ENCODE measurements at places on chromosomes 13 and 19.

- DNase-seq, result no peak
Measured at GRCh38 chr19:9171393-9171991, 7.3 kb upstream of the OR7D2 start.

DNA sequence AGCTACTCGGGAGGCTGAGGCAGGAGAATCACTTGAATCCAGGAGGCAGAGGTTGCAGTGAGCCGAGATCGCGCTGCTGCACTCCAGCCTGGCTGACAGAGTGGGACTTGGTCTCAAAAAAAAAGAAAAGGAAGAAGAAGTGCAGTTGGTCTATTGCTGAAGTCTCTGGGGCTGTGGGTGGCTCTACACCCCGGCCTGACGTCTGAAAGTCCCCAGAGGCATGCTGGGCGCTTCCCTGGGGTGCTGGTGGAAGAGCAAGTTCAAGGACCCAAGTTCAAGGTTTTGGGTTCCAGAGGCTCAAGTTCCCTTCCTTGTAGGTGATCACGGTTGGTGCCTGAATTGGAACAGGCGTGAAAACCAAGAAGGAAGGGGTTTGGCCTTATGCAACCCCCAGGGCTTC lies 3.8 kb downstream of the HCN2 start:
- DNase-seq, result no peak

DNA sequence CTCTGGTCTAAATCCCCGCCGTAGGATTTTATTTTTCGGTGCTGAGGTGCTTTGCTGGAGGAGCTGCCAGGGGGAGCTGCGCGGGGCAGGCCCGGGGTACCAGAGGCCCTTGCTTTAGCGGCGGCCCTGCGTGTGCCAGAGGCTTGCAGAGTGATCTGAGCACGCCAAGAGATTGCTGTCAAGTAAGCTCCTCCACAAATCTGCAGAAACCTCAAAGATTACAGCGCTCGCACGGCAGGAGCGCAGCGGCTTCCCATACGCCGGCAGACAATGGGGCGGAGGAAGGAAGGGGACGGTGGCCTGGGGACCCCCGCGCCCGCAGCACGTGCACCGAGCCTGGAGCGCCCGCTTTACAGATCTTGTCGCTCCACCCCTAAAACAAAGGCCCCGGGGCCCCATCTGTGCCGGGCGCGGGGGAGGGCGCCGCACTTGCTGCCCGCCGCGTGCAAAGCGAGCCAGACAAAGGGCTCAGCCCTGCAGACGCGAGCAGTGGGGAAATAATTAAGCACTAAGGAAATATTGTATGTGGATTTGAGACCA lies 9.1 kb upstream of the C19orf12 start:
- no peak for DNase-seq

DNA sequence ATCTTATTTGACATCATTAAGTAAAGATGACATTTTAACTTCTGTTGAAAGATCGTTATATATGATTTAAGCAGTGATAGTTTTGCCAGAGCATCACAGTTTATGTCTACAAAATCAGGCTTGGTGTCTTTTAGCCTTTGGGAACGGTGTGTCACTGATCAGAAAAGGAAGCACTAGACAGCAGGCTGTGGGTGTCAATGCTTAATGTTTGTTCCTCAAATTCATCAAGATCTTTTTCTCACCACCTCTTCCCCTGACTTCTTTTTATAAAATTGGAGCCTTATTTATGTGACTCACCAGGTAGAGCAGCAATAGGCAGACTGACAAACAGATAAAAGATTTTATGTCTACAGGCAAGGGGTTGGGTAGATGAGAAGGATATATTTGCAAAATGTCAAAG lies 1558.5 kb downstream of the EFNB2 start:
- no peak for DNase-seq

All from CD4-positive, alpha-beta T cell (primary cell).